ENCODE measurements at places on chromosomes 7 and 10. TPM values are rescaled to one million over a fixed set of nuclear protein-coding genes. Genes with fewer than 3 reads are reported as not detected.
A peak's percentile ranks its signal among the peaks of the same experiment; 100 is the strongest.

GRCh38 chr7:105690325-105690945 lies 109.1 kb upstream of the EFCAB10 start:
- peak; percentile 39 for DNase-seq

- DNase-seq, result peak; percentile 19
Observed at GRCh38 chr7:83347945-83348444, 185.3 kb upstream of the PCLO start.

DNA sequence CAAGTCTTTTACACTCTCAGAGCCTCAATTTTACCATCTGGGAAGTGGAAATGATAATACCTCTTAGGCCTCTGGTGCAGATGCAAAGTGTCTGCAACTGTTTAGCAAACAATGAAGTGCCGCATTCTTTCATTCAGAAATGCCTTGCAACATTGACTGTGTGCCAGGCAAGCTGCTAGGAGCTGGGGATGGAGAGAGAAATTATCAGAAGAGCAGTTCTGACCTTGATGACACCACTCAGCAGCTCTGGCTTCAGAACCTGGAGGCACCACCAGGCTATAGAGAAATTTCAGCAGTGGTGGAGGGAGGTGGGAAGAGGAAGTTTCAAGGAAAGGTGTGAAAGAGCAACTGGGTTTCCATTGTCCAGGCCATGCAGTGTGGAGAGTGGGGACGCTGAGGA lies 78.1 kb upstream of the HABP2 start:
- peak; percentile 21 for DNase-seq

NEUROG3 gene
- total RNA-seq, result not detected

CLDN15 gene
- total RNA-seq, result 2.7 TPM

Measured in HFFc6 (cell line).